Activated CD8-positive, alpha-beta T cell treated with anti-CD3 and anti-CD28 coated beads, Interleukin-2, amount 10 ng/mL, durations not matched to agents 7 days and 5 days (primary cell): ENCODE measurements at places on chromosomes 2 and 18. TPM values are rescaled to one million over a fixed set of nuclear protein-coding genes. Genes with fewer than 3 reads are reported as not detected.

DNA sequence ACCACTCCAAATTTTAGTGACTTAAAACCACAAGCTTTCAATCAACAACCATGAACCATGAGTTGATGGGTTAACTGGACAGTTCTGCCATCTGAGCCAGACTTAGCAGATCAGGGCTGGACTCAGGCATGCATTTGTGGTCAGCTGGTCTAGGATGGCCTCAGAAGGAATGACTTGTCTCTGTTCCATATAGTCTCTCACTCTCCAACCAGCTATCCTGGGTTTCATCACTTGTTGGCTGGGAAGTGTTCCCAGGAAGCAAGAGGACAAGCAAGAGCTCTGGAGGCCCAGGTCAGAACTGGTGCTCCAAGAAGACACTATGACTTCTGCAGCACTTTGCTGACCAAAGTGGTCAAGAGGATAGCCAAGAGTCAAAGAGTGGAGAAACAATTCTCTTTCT is 17.5 kb upstream of the MAP3K20 start:
- DNase-seq, result no peak

DNA sequence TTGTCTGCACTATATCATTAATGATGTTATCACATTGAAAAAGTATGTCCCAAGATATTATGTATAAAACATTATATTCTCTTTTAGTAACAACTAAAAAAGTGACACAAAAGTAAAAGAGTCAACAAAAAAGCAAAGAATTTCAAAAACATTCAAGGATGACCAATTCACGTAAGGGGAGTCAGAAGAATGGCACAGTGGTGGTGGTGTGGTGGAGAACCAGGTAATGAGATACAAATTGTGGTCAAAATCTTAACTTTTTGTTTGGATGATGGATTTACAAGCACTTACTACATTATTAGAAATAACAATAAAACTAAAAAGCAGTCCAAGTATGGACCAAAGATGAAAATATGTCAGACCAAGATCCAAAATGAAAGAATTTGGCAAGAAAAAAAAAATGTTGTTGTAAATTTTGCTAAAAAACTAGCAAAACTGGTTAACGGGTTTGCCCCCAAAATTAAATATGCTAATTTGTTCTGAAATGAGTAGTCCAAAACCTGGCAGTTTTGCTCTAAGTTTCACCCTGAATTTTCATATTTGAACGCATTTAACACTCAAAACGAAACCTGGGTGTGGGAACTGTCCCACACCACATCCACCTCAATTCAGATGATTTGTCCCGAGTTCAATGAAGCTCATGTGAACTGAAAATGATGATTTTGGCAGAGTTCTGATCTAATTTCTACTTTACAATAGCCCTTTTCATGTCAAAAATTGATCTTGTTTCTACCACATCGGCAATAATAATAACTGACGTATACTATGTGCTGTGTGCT is 135.8 kb downstream of the IKZF2 start:
- peak; percentile 83 for DNase-seq

- DNase-seq, result peak; percentile 91
These were observed 8.9 kb upstream of the TMEM185B start for GRCh38 chr2:120231974-120232635.

- no peak for DNase-seq
These were observed 416.3 kb downstream of the LRP1B start for GRCh38 chr2:141714496-141714895.

The IL1RL2 gene
- not detected for total RNA-seq

DNA sequence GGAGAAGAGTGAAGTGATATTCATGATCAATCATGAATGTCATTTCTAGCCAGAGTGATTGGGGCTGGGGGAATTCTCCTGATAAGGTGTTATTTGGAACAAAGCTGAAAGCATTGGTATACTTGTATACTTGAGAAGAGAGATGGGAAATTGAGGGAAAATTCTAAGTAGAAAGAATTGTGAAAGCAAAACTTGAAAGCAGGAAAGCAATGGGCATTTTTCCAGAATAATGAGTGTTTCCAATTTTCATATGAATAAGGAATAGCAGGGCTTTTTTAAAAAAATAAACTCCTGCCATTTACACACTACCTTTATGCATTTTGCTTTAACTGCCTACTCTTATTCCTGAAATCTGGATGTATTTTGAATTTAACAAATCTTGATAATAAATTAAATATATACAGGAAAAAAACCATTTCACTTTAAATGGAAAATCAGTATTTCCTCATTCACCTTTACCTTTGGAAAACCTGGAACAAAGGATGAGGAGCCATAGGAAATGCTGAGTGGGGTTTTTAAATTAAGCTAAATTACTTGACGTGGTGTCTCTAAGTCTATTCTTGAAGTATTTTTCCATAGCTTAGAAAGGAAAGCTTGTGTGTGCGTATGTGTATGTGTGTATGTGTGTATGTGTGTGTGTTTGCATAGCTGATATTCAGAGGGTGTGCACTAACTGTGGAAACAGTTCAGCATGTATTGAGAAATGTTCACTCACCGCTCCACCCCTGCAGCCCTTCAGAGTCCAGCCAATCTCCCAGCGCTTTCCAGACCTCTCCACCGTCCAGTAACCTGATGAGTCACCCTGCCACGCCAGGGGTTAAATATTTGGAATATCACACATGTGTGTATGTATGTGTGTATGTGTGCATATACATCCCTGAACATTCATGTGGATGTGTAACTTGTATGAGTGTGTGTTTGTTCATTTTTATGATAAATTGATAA is 427.3 kb downstream of the THSD7B start:
- DNase-seq, result no peak

- no peak for DNase-seq
These were observed 144.1 kb downstream of the NCOA1 start for GRCh38 chr2:24635181-24635580.

DNA sequence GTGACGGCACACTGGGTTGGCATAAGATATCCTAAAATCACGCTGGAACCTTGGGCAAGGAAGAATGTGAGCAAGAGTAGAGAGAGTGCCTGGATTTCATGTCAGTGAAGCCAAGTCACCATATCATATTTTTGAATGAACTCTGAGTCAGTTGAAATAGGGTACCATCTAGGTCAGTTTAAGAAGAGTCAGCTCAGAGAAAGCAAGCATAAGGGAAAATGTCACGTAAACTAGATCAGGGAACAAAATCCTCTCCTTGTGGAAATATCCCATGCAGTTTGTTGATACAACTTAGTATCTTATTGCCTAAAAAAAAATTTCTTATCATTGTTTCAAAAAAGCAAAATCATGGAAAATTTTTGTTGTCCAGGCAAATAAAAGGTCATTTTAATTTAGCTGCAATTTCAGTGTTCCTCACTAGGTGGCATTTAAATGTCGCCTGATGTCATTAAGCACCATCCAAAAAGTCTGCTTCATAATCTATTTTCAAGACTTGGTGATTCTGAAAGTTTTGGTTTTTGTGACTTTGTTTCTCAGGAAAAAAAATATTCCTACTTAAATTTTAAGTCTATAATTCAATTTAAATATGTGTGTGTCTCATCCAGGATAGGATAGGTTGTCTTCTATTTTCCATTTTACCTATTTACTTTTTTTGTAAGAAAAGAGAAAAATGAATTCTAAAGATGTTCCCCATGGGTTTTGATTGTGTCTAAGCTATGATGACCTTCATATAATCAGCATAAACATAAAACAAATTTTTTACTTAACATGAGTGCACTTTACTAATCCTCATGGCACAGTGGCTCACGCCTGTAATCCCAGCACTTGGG is 19.6 kb downstream of the RSAD2 start:
- DNase-seq, result no peak

- no peak for DNase-seq
These were observed 52.0 kb upstream of the GALNT3 start for GRCh38 chr2:165846056-165846455.

DNA sequence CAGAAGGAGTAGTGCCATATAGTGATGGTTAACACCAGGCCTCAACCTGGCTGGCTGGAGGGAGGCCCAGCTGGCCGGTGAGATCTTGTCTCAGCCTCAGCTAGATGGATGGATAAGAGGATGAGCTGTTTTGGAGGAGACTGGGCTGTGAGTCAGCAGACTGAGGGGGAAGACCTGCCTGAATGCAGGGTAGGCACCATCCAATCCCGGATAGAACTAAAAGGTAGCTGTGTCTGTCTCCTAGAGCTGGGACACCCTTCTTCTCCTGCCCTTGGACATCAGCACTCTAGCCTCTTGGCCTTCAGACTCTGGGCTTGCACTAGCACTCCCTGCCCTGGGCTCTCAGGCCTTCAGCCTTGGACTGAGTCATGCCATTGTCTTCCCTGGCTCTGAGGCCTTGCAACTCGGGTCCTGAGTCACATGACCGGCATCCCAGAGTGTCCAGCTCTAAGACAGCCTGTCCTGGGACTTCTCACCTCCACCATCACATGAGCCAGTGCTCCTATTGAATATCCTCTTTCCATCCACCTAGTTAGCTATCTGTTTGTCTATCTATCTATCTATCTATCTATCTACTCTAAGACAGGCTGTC is 131.3 kb downstream of the TPO start:
- no peak for DNase-seq

The DAW1 gene
- total RNA-seq, result not detected

- no peak for DNase-seq
These were observed 22.1 kb downstream of the GPR39 start for GRCh38 chr2:132438691-132439090.

GRCh38 chr2:3408781-3409180 is 29.3 kb downstream of the TRAPPC12 start:
- no peak for DNase-seq

The WNT6 gene
- not detected for total RNA-seq

DNA sequence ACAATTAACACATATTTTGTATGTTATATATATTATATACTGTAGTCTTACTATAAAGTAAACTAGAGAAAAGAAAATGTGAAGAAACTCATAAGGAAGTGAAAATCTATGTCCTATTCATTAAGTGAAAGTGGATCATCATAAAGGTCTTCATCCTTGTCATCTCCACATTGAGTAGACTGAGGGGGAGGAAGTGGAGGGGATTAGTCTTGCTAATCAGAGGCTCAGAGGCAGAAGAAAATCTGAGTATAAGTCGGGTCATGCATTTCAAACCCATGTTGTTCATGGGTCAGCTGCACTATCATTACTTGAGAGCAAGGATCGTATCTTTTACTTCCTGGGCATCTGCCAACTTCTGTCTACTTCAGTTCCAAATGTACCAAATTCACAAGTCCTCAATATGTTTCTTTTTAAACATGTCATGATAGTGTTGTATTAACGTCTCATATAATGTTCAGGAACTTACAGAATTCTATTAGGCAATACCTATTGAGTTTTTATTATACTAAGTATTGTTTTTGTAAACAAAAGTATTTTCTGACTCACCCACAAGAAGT is 208.9 kb upstream of the BOD1L2 start:
- DNase-seq, result no peak

- DNase-seq, result no peak
These were observed 70.3 kb downstream of the CERKL start for GRCh38 chr2:181586569-181587081.

DNA sequence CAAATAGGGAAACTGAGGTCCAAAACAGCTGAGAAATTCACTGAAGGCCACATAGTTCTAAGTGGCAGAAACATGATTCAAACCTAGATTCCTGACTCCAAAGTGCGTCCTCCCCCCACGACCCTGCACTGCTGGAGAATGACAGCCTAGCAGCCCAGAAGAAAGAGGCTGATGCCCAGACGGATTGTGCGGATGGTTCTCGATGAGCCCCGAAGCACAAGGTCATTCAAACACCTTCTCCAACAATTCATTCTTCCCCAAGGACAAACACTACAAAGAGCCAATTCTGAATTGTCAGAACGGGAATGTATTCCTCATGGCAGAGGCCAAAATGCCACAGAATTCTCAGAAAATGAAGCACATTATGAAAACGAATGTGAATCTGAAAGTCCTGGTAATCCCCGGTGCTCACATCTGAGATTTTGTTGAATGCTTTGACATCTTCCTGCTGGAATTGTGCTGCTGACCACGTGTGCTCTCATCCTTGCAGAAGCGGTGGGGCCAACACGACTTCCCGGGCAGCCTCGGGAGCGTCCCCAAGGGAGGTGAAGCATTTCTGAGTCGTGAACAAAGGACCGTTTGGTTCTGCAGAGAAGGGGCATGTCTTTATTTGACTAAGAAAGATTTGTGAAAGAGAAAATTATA is 337.0 kb downstream of the EIPR1 start:
- DNase-seq, result no peak

GRCh38 chr18:74715865-74716712 is 118.4 kb downstream of the ZNF407 start:
- no peak for DNase-seq

DNA sequence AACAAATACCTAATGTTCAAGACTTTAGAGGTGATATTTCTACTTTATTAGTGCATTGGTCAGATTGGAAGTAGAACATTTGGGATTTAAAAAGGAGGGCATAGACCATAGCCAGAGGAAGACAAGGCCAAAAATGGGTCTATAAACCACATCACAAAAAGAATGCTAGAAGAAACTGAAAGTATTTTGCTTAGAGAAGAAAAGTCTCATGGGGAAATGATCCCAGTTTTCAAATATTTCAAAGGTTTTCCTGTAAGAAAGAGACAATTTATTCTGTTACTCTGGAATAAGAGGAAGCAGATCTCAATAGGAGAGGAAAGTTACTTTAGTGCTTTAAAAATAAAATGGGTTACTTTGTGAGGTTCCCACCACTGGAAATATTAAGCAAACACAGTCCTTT is 341.4 kb downstream of the TNS1 start:
- DNase-seq, result no peak

DNA sequence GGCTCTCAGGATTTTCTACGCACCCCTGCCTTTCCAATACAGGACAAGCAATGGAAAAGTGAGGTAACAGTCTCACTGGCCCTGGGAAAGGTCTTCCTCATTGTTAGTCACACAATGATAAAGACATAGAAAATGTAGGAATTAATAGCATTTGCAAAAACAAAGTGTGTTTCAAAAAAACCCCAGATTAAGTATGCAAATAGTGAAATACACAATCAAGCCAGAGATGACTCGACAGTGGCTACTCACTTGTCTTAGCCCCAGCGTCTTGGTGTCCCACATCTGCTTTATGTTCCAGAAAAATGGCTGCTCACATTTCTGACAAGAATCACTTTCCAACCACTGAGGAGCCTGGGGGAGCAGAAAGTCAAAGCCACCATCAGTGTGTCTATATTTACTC is 47.0 kb upstream of the AP1S3 start:
- DNase-seq, result no peak

DNA sequence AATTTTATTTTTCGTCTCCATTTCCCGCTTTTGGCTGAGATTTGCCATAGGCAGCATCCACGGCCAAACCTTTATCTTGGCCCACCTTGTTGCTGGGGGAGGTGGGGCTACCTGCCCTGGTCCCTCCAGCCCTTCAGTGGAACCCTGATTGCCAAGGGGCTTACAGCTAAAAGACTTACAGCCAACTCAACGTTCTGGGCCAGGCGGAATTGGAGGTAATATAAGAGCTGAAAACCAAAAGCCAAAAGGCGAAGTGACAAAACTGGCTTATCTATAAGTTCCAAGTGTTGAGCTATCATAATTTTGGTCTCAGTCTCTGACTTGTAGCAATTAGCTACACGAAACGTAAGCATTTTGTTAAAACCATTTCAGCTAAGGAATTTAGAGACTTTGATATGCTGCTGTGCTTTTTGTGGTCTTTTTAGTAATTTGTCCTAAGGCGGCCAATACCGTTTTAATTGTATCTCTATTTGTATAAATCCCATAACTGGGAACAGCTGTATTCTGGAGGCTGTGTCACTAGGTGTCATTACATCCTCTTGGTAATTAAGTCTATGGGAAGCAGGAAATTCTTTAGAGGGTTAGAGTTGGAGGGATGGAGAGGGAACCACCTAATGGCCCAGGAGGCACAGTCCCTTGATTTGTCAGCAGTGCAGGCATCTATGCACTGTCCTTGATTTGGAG is 24.0 kb downstream of the PDCD1 start:
- no peak for DNase-seq

The GAL3ST2 gene
- total RNA-seq, result 0.34 TPM

GRCh38 chr2:63790491-63790890 is 51.2 kb upstream of the UGP2 start:
- no peak for DNase-seq

The TOGARAM2 gene
- total RNA-seq, result 10.0 TPM
